ENCODE measurements at places on chromosomes 11 and 22.
A peak's percentile ranks its signal among the peaks of the same experiment; 100 is the strongest.

GRCh38 chr11:46363031-46363407, 15.8 kb downstream of the DGKZ start:
- DNase-seq, result no peak

DNA sequence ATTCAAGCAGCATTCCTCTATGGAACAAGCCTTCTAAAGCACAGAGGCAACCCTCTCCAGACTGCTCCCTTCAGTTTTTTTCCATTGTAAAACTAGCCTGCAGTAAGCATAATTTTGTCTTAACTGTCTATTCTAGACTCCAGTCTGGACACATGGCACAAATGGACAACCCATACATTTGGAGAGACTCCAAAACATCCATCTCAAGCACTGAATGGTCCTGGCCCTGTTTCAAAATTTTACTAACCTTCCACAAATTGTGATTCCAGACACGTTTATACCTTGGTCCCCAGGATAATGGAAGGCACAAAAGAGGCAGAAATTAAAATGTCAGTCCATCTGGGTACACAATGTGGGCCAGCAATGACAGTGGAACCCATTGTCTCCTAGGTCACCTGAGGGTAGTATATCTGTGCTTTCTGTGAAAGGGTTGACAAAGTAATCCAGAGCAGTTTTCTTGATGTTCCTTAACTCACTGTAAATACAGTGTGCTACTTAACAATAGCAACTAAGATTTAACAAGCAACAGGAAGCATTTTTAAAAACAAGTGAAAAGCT, 16.2 kb upstream of the SESN3 start:
- no peak for DNase-seq

GRCh38 chr11:69245041-69245440, 48.9 kb upstream of the MYEOV start:
- DNase-seq, result no peak

GRCh38 chr11:112403432-112403831, 142.8 kb upstream of the PLET1 start:
- no peak for DNase-seq

DNA sequence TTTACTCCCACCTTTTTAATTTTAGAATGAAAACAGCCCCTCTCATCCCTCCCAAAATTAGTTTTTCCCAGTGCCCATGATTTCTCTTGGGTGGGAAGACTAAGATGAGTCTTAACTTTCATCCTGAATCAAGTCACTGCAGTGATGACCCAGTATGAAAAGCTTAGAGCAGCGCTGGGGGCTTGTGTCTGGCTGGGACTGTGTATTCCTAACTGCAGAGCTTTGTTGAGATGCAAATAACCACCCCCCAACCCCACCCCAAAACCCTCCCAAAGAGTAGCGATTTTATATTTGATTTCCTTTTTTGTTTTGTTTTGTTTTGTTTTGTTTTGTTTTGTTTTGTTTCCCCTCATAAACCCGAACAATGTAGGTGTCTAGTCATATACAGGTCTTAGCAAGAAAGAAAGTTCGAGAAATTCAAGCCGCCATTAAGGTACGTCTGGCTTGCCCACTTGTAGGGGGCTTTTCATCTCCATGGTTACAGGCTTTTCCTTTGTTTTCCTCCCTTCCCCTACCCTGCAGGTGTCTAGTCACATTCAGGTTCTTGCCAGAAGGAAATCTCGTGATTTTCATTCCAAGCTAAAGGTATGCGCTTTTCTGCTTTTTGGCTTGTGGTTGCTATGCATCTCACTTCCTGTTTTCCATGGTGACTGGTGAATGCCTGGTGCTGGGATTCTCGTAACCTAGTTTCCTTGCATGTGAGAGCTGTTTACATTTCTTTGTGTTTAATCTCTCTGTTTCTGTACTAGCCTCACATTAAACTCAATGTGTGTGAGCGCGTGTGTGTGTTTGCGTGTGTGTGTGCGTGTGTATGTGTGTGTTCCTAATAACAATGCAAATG, 144.6 kb upstream of the RASSF10 start:
- DNase-seq, result no peak

- DNase-seq, result peak; percentile 58
These were observed 39.6 kb downstream of the BCR start for GRCh38 chr22:23219822-23220484.

GRCh38 chr11:44775985-44776446, 49.3 kb downstream of the TSPAN18 start:
- DNase-seq, result no peak

DNA sequence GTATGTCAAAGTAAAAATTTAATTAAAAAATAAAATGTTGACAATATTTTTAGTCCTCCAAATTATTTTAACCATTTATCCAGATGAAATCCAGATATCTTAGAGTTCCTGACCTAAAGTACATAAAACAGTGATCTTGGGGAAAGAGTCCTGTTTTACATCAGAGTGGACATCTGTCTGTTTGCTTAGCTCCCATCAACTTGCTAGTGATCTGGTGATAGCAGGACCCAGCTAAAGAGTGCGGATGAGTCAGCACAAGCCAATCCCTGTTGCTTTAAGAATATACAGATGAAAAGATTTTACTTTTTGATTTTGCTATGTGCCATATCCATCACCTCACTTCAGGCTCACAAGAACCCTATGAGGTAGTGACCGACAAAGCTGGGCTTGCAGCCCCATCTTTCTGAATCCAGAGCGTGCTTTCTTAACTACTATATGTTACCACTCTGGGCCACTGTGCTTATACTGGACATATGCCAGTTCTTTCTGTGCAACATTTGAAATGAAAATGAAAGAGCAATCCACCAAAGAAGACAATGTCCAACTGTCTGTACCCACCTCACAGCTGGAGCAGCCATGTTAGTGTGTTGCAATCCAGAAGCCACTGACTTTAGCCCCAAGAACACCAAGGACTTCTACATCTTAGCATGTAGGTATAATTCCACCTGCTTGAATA, 167.6 kb upstream of the SESN3 start:
- no peak for DNase-seq

DNA sequence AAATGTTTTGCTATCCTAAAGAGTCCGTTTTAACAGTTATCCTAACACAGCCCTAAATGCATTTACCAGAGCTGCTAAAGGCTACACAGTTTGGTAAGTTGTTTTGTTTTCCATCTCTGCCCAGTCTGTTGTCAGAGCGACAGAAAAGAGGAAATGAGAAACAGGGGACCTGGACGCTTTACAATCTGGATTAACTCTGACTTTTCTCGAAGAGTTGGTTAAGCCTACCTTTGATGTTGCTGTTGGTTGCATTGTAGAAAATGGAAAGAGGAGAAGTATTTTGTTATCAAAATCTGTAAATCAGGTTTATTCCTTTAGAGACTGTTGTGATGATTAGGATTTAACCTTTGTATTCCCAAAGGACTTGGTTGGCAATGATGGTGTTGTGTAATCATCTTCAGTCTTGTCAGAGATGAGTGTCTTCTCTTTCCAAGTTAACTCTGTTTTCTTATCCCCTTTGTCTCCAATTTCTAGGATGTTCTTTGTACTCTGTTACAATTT, 481 bp downstream of the ANGPTL5 start:
- no peak for DNase-seq

DNA sequence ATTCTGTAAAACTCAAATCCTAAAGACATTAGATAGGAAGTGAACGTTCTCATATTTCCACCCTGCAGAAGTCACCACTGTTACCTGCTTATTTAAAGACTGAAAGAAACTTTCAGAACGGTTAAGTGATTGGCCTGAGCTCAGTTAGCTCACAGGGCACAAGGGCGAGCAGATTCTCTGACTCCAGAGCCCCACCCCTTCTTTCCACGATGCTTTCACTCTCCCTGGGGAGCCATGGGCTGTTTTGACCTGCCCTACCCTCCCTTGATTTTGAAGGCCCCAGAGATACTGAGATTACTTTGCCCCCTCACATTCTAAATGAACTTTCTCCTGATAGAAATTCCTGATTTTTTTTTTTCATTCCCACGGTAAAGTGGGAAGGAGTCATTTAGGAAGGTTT, 33.9 kb downstream of the ARHGAP1 start:
- DNase-seq, result no peak

GRCh38 chr22:25070956-25071355, 118.4 kb downstream of the KIAA1671 start:
- DNase-seq, result no peak

GRCh38 chr11:134124660-134125451, 56.0 kb downstream of the JAM3 start:
- no peak for DNase-seq

GRCh38 chr22:36252754-36253522, at the start of gene APOL1:
APOL1 (plus strand) TSS chr22:36253133; CDS start chr22:36254956, 1,823 bp downstream.
- DNase-seq, result no peak

- no peak for DNase-seq
These were observed 537.4 kb upstream of the B3GAT1 start for GRCh38 chr11:134949121-134950090.

DNA sequence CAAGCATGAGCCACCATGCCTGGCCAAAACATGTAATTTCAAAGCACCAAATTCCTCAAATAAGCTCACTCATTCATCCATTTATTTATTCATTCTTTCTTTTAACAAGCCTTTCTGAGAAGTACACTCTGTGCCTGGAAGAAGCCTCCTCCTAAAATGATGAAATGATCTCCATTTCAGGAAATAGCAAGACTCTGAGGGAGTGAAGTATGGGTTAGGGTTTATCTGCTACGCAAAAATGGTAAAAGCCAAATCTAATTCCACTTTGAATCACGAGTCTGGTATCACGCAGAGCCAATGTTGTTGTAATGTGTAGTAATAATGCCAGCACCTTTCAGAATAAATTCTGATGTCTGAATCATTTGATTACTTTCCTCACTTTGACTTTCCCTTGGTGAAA, 1041.8 kb downstream of the LRRC4C start:
- DNase-seq, result no peak

DNA sequence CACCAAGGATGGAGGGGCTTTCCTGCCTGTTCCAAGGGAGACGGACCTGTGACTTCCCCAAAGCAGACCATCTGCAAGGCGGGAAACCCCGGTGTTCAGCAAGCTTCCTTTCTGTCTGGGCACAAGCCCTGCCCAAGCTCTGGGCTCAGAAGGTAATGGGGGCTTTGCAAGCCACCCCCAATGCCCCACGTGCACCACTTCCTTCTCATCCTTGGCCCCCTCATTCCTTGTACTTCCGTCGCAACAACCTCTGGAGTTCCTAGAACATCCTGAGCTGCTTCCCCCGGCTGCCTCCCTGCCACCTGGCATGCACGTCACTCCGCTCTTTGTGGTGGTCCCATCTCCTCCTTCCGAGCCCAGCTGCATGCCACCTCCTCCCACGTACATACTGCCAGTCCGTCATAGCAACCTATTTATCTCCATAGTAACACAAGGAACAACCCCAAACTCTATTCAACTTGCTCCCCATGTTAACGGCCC, 3.9 kb downstream of the MYEOV start:
- no peak for DNase-seq

DNA sequence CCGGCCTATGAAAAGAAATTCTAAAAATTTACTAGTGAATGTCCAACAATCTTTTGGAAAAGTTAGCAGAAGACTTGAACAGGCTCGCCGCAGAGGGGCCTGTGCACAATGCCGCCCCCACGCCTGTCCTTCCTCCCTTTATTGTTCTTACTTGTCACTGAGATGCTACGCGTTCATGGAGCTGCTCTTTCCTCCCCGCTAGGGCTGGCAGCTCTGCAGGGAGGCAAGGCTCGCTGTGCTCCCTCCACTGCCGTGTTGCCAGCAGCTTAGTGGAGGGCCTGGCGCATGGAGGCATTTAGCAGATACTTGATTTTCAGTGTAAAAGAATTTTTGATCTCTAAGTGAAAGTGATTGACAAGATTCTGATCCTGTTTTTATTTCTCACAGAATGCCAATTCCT, 14.7 kb downstream of the PHRF1 start:
- DNase-seq, result no peak

GRCh38 chr11:16815047-16815767, 76.8 kb downstream of the C11orf58 start:
- no peak for DNase-seq

- no peak for DNase-seq
These were observed 19.1 kb downstream of the ARHGAP42 start for GRCh38 chr11:100706179-100706578.

GRCh38 chr11:34208266-34209135, 103.1 kb downstream of the NAT10 start:
- no peak for DNase-seq

- no peak for DNase-seq
These were observed 64.6 kb downstream of the AMOTL1 start for GRCh38 chr11:94832604-94833235.

GRCh38 chr11:125372088-125372487, 124.0 kb downstream of the FEZ1 start:
- DNase-seq, result no peak

GRCh38 chr11:15815246-15816195, 540.8 kb downstream of the SOX6 start:
- DNase-seq, result no peak

DNA sequence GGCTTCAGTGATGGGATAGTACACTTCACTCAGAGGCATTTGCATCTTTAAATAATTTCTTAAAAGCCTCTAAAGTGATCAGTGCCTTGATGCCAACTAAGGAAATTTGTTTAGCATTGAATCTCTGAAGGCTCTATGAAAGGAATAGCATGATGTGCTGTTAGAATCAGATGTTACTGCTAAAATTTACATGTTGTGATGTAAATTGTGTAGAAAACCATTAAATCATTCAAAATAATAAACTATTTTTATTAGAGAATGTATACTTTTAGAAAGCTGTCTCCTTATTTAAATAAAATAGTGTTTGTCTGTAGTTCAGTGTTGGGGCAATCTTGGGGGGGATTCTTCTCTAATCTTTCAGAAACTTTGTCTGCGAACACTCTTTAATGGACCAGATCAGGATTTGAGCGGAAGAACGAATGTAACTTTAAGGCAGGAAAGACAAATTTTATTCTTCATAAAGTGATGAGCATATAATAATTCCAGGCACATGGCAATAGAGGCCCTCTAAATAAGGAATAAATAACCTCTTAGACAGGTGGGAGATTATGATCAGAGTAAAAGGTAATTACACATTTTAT, 4.6 kb downstream of the MALAT1 start:
- DNase-seq, result no peak

DNA sequence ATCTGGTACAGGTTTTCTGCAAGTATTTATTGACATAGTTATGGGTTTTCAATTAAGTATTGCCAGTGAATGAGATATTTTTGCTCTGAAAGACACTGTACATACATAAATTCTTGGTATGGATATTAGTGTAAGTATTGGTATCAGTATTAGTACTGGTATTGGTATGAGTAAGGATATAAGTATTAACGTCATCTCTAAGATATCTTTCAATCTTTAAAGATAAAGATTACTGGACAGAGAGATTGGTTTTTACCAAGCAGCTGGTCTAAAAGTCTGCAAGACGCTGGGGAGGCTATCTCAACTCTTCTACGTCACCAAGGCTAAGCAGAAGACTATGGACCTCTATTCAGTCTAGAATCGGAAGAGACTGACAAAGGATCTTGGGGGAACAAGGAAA, 234.5 kb downstream of the NXPE2 start:
- no peak for DNase-seq
